ENCODE measurements at places on chromosomes 6 and 20. TPM values are rescaled to one million over a fixed set of nuclear protein-coding genes. Genes with fewer than 3 reads are reported as not detected.

GHRH gene
- total RNA-seq = not detected

SLC32A1 gene
- total RNA-seq = not detected

CAGE1 gene
- total RNA-seq = 0.11 TPM

OOEP gene
- total RNA-seq = not detected

SEL1L2 gene
- not detected for total RNA-seq

RSPH9 gene
- 0.11 TPM for total RNA-seq

- no peak for DNase-seq
Observed at GRCh38 chr6:31114541-31114878, at the start of gene PSORS1C1. Gene PSORS1C1 (plus strand): TSS chr6:31114800. CDS start chr6:31129633, 14,833 bp downstream.

GRCh38 chr6:39902786-39903465 lies 31.3 kb downstream of the MOCS1 start:
- DNase-seq = no peak

GRCh38 chr6:167990016-167990945 lies 7.2 kb upstream of the KIF25 start:
- DNase-seq = no peak

GRCh38 chr20:23116311-23117089 lies 30.4 kb upstream of the CD93 start:
- no peak for DNase-seq

GRCh38 chr6:89768324-89768723 lies 51.3 kb downstream of the MDN1 start:
- DNase-seq = no peak

GRCh38 chr6:55953335-55953734 lies 77.9 kb upstream of the BMP5 start:
- no peak for DNase-seq

DNA sequence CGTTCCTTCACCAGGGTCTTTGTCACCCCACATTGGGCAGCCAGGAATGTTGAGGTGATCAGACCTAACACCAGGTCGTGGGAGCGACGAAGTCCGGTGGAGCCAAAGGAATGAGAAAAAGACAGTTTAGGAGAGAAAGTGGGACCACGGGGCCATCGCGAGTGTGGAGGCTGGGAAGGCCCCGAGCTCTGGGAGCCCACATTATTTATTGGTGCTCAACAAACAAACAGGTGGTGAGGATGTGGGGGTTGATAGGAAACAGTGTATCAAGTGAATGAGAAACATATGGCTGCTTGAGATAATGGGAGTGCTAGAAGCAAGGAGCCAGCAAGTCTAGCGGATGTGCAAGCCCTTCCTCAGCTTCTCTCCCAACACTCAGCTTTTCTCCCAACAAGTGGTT lies 287.1 kb upstream of the SGK1 start:
- DNase-seq = no peak

GRCh38 chr6:149586149-149586548 lies 20.0 kb downstream of the GINM1 start:
- no peak for DNase-seq

GRCh38 chr6:107179004-107179403 lies 63.7 kb upstream of the BEND3 start:
- DNase-seq = peak; percentile 42

DNA sequence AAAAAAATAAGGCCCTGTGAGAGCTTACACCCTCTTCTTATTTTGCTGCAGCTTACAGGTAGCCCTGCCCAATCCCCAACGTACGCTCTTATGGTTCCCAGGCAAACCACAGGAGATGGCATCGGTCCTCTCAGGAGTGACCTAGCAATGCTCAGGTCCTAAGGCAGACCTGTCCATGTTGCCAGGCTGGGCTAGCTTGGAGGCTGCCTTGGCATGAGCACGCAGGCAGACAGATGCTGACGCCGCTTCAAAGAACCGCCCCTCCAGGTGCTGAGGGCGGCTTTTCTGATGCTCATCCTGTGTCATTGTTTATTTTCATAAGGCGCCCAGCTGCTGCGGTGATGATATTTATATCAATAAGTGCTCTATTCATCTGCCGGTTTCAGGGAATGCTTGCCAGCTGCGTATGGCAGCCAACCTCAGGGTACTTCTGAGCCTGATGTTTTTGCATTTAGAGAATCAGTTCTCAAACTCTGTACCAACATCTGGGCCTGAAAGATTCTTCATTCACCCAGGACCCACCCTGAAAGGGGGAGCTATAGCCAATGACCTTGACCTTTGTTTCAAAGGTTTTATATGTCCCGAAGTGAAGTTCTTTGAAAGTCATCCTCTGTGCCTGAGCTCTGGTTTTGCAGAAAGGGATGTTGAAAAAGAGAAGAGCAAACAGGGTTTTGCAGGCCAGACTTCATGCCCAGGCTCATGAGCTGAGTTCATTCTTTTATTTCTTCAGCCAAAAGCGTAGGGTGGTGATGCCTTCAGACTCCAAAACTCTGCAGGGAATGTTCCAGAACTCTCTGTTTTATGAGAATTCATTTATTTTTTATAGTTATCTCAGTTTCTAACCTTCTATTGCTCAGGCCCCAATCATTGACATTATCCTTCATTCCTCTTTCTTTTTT lies 475.6 kb upstream of the CHD6 start:
- DNase-seq = no peak

DNA sequence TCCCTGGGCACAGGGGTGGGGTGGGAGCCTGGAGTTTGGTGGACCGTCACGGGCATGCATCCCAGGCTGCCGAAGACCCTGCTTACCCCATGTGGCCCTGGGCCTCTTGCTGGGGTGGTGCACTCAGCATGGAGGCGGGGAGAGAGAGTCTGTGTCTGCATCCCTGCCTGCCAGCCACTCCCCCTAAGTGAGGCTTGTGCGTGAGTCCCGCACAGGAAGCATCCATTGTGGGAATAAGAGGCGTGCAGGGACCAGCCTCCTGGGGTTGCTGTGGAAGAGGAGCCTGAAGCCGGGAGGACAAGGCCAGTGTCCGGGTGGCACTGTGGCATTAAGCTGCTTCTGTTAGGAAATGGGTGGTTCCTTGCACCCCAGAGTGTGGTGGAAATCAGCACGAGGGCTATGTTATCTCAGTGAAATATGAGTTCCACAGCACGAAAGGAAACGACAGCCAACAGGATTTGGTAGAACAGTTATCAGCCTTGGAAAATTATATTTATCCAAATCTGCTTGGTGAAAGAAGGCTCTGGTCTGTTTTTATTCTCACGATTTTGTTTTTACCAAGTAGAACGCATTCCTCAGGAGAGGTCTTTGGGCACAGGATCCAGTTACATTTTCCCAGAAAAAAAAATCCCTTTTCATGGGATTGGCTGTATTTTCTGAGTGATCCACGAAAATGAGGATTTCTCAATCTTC lies 35.7 kb downstream of the CDH4 start:
- no peak for DNase-seq

- peak; percentile 61 for DNase-seq
Observed at GRCh38 chr20:32535316-32535952, 49.7 kb downstream of the NOL4L start.

- DNase-seq = no peak
Observed at GRCh38 chr6:2556761-2557160, 194.0 kb downstream of the MYLK4 start.

GRCh38 chr20:61170496-61171320 lies 81.4 kb upstream of the CDH4 start:
- DNase-seq = no peak

DNA sequence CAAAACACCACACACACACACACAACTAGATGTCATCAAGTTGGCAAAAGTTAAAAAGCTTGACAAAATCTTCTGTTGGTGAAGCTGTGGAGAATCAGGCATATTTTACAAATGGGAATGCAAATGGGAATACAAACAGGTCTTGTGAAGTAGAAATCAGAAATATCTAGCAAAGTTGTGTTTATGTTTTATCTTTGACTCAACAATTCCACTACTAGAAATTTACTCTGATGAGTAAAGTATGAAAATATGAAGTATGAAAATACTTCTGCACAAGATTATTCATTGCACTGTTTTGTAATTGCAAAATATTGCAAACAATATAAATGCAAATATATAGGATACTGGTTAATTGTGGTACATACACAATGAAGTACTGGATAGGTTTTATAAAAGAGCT lies 1166.0 kb upstream of the GJE1 start:
- DNase-seq = no peak
